ENCODE measurements at places on chromosomes 5 and 9.

GRCh38 chr5:618450-618849, 6.3 kb downstream of the CEP72 start:
- DNase-seq, result no peak

GRCh38 chr9:90112788-90113187, 508.0 kb downstream of the GADD45G start:
- DNase-seq, result no peak

DNA sequence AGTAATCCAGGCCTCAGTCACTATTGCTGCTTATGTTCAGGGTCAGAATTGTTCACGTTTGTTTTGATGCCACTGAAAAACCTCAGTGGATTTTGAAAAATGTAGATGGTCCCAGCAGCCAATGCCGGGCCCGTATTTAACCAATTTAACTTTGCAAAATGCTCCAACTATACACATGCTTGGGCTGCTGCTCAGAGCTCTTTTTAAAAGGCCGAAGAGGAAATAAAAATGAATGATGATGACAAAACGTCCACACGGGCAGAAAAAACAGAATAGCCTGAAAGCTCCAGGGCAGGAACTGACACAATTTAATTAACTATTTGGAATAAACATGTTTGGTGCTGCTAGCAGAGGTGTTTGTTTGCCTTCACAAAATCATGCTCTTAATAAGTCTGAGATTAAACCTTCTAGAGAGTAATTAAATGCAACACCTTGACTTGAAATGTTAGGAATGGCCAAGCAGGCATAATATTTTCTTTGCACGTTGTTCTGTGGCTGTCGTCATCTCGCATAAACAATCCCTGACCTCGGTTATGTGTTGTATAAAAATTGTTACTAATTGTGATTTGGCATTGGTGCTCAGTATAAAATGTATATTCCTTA, 152.7 kb downstream of the SLIT3 start:
- no peak for DNase-seq

DNA sequence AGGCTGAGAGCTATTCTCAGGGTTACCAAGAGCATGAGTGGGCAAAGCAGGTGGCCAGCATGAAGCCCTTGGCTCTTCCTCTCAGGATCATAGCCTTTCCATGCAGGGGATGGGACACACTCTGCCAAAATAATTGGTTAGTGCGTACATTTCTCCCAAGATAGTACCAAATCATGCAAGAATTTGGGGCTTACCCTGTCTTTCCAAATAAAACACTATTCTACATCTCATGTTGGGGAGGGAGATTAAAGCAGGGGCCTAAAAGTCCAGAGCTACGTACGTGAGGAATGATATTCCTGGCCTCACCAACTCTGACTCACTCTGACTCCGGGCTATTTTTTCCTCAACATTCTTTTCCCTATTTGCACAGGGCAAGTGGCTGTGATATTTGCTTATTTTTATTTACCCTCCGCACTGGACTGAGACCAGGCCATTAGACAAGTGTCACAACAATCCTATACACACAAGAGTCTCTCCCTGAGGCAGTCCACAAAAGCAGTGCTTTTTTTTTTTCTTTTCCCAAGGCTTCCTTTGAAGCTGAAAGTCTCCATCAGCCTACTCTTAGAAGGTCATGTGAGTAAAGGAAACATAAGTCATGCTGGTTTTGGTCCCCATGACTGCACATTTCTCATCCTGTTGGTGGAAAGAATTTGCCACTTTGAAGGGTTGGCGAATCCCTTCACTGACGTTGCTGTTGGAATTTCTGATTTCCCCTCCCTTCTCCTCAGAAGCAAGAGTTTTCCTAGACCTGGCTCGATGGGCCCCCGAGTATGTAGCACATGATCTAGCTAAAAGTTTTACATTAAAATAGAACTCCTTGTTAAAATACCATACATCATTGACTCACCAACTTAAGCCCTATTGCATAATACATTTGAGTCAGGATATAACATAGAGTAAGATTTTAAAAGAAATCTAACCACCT, 40.0 kb downstream of the TMEM252 start:
- no peak for DNase-seq

- DNase-seq, result no peak
These were observed 60.4 kb downstream of the DAB2IP start for GRCh38 chr9:121711797-121712196.

GRCh38 chr5:32413466-32414263, 30.9 kb downstream of the ZFR start:
- DNase-seq, result no peak

GRCh38 chr5:168353216-168353957, 61.9 kb downstream of the WWC1 start:
- DNase-seq, result no peak

- DNase-seq, result no peak
These were observed 9.6 kb upstream of the PTGES2 start for GRCh38 chr9:128136816-128137793.

- no peak for DNase-seq
These were observed 15.2 kb downstream of the NACC2 start for GRCh38 chr9:136079916-136080246.

DNA sequence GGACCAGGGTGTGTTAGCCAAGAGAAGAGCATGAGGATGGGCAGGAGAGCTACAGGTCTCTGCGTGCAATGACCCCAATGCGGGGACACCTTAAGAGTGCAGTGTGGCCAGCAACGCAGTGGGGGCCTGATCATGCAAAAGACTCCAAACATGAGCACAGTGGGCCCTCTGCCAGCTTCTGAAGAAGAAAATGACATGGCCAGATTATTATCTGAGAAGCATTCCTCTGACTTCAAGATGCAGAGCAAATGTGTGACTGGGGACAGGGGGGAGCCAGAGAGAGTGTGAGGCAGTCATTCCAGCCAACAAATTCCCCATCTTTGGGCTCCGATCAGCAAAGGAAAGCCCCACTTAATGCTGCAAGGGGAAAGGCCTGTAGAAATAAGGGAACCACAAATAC, 229.4 kb downstream of the CDK5RAP2 start:
- DNase-seq, result no peak

- DNase-seq, result no peak
These were observed 76.6 kb upstream of the PPP1R26 start for GRCh38 chr9:135402739-135403695.

- no peak for DNase-seq
These were observed 14.8 kb downstream of the SPARC start for GRCh38 chr5:151671950-151672349.

GRCh38 chr9:21988056-21988990, 5.9 kb downstream of the CDKN2A start:
- DNase-seq, result no peak

DNA sequence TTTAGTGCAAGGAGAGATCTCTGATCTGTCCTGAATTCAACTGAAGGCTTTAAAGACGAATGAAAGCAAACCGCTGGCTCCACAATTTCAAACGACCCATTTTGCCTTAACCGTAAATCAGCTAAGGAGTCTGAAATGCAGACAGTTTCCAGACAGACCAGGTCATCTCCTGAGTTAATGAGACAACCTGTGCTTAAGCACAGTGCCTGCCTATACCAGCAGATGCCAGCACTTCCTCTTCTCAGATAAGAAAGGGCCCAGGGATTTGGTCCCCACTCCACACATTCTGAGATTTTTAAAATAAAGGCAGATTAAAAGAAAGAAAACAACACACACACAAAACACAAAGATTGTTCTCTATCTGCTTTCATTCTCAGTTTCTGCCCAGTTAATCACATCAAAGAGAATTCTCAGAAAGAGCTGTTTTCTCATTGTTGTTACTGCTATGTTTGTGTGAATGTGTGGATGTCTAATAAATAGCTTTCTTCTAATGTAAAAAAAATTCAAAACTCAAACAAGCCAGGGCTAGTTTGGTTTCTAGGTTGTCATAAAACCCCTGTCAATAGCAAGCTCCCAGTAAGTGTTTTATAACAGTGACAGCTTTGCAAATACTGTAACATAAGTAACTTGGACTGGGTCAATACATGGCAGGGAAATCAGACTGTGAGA, 157.7 kb upstream of the SLC24A2 start:
- no peak for DNase-seq

GRCh38 chr9:103533318-103533717, 538.2 kb downstream of the CYLC2 start:
- no peak for DNase-seq

- peak; percentile 53 for DNase-seq
These were observed 12.1 kb downstream of the GALNT10 start for GRCh38 chr5:154202379-154203260.

- no peak for DNase-seq
These were observed 225.8 kb upstream of the ELL2 start for GRCh38 chr5:96187309-96188027.

Measured in thyroid gland (tissue), 4 donors.